ENCODE measurements at places on chromosomes 5 and 9.
A peak's percentile ranks its signal among the peaks of the same experiment; 100 is the strongest.

DNA sequence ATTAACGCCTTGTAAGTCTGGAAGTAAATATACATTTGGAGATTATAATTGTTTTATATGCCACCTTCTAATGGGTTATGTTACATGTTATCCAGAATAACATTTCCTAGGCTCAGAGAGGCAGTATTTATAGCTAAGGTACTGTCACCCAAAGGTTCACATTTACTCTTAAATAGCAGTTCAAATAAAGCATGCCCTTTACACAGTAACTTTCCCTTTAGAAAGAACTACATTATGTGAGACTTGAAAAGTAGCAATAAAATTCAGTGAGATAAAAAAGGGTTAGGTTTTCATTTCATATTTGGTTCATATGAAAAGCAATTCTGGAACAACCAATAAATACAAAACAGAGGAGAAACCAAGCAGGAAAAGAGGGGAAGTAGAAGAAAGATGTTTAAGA lies 35.1 kb downstream of the SKIC3 start:
- no peak for DNase-seq

GRCh38 chr5:14510156-14510734 lies 71.3 kb upstream of the OTULINL start:
- DNase-seq, result no peak

DNA sequence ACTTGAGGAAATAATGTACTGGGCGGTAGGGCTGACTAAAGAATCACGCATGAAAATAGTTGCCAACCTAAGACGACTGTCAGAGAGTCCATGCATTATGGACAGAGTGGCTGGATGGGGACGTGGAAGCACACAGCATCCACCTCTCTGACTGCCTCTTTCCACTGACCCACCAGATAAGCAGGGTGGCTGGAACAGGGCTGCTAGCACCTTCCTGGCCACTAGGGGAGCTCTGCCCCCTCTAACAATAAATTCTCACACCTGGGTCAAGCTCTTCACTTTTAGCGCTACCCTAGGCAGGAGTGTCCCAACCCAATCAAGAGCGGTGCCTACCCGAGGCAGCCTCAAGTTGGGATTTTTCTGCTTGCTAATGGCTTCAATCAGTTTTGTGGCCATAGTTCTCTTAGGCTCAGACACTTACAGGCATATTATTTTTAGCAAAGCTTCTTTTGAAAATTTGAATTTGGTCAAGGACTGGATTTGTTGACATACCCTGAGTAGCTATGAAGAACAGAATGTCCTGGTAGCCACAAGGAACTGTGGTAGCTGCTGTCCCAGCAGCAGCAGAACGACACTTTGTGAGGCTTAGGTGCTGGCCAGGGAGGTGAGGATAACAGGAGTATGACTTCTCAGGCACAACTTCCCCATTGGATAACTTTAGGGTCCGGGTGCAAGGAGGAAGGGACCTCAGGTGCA lies 6.9 kb upstream of the TPM2 start:
- DNase-seq, result peak; percentile 33

DNA sequence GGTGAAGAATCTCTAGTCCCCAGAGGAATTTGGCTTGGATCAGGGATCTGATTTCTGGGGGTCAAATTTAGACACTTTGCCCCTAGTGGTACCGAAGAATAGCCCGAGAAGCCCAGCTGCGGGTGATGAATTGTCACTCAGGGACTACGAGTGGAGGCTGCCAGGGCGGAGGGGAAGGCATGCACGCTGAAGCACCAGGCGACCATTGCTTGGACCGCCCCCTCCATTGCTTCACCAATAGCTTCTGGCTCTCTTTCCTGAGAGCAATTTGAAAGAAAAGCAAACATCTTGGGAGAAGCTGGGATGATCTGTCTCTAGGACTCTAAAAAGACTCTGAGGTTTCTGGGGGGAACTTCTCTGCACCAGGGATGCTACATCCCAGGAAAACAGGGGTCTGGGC lies 137.6 kb downstream of the CRB2 start:
- DNase-seq, result no peak

DNA sequence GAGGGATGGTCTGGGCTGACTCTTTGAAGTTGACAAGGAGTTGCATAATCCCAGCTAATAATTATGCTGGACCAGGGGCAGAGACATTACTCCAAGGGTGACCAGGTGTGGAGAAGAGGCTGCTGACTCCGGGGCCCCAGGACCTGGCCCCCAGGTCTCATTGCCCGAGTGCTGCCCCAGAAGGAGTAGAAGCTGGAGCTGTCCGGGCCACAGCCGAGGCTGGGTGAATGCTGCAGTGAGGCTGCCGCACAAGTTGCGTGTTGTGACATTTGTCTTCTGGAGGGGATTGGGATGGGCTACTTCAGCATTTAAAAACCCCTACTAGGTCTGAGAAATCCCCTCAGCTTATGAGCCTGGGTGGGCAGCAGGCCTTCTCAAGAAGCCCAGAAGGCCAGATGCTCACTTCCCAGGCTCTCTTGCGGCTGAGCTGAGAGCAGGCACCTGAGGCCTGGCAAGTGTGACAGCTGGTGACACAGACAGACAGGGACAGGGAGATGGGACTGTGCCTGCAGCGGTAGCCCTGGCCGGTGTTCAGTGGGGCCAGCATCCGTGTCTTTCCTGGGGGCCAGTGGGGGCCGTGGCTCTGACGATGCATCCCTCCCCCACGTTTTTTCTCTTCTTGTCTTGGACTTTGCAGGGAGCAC lies 122.8 kb downstream of the KCNIP1 start:
- DNase-seq, result no peak

DNA sequence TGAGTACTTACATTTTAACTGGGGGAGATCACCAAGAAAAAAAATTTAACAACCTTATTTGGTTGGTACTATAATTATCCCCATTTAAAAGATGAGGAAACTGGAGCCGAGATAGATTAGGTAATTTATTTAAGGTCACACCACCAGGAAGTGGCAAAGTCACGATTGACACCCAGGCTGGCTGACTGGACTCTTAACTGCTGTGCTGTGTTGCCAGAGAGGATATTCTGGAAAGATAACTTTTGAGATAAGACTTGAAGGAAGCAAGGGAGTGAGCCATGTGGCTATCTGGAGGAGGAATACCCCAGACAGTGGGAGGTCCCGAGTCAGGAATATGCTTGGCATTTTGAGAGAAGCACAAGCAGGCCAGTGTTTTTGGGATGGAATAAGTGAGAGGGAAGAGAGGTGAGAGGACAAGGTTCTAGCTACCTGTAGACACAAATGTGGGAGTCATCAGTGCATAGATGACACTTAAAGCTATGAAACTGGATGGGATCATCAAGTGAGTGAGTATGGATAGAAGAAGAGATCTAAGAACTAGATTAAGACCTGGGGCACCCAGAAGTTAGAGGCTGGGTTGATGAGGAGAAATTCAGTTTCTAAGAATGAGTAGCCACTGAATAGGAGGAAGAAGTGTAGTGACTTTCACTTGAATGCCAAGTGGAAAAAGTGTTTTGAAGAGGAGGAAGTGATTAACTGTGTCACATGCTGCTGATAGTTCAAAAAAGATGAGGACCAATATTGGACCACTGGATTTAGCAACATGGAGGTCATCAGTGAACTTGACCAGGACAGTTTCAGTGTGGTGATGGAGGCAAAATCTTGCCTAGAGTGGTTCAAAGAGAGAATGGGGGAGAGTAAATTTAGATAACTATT lies 25.6 kb downstream of the PDE8B start:
- DNase-seq, result no peak

DNA sequence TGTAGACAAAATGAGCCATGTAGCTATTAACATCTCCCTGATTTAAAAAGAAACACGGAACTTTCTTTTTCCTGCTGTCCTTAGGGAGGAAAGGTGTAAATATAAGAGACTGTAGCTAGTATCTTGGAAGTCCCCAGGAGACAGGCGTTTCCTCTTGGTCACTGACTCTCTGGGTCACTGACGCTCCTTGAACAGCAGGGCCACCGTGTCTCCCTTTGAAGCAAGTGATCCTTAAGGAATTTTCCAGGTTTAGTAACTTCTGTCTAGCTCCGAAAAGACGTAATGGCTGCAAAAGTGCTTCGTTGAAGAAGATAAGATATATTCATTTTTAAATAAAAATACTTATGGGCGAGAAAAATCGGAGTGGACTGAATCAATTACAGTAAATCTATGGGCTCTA lies 745 bp upstream of the CLTA start:
- no peak for DNase-seq

GRCh38 chr9:108759399-108759798 lies 96.4 kb downstream of the ACTL7B start:
- DNase-seq, result no peak

GRCh38 chr9:108339251-108339650 lies 516.5 kb downstream of the ACTL7B start:
- no peak for DNase-seq

- DNase-seq, result no peak
Observed at GRCh38 chr9:130746434-130747212, 53.0 kb downstream of the EXOSC2 start.

DNA sequence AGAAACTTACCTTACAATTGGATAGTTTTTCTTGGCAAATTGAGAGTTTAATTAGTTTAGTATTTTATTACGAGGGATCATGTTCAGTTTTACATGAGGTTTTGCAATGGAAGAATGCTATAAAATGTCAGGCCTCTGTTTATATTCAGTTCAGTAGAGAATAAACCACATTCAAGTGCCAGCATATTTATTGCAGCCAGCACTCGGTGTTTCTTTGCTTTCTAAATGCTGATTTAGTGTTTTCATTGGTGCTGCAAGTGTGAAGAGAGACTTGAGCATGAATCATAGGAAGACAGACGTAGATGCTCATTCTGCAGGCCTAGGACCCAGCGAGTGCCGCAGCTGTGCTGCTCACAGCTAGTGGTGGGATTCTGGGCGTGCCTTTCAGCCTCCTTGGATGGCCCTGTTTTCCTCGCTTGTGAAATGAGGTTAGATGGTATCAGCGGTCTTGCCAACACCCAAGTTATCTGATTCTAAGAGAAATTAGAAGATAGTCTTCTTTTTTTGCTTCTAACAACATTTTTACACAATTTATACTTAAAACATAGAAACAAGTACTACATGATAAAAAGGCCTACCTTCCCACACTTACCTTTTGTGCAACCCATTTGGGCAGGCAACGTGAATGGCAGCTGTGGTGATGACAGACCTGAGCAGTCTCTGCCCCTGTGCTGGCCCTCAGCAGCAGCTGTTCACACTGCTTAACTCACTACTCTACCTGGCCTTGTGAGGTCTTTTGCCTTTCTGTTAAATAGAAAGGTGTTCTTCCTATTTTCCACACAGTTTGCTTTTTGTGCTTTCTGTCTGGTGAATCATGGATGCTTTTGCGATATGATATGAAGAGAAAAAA lies 26.8 kb upstream of the TNFAIP8 start:
- DNase-seq, result no peak

- no peak for DNase-seq
Observed at GRCh38 chr9:72984226-72984947, 31.5 kb upstream of the ALDH1A1 start.

- no peak for DNase-seq
Observed at GRCh38 chr5:127602896-127603844, 45.7 kb upstream of the CTXN3 start.

DNA sequence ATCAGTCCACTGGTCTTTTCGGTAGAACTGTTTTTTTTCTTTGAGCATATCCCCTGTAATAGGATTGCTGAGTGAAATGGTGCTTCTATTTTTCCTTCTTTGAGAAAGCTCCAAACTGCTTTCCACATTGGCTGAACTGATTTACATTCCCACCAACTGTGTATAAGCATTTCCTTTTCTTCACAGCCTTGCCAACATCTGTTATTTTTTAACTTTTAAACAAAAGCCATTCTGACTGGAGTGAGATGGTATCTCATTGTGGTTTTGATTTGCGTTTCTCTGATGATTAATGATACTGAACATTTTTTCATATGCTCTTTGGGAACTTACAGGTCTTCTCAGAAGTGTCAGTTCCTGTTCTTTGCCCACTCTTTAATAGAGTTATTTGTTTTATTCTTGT lies 764.7 kb downstream of the MTRR start:
- no peak for DNase-seq

- no peak for DNase-seq
Observed at GRCh38 chr5:155129513-155129880, 115.9 kb downstream of the KIF4B start.

DNA sequence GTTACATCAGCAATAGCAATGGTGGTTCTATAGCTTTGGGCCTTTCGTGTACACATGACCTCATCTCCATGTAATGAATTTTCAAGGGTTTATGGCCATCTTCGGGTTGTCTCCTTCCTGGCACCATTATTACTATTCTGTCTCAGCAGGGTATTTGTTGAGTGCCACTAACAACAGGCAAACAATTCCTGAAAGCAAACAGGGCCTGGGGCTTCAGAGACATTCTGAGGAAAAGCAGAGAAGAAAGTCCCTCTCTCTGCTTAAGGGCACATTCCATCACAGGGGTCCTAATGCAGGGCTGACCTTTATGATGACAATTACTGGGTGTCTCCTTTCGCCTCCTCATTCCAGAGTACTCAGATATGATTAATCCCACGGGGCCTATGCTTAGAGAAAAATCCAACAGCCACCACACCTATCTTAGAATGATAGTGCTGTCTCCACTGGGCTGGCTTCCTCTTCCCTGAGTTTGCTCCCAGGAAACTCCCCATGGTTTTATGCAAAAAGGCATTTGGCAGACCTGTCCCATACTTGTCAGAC lies 540.2 kb upstream of the ZNF462 start:
- DNase-seq, result no peak

- no peak for DNase-seq
Observed at GRCh38 chr5:39341896-39342295, 22.4 kb downstream of the C9 start.

DNA sequence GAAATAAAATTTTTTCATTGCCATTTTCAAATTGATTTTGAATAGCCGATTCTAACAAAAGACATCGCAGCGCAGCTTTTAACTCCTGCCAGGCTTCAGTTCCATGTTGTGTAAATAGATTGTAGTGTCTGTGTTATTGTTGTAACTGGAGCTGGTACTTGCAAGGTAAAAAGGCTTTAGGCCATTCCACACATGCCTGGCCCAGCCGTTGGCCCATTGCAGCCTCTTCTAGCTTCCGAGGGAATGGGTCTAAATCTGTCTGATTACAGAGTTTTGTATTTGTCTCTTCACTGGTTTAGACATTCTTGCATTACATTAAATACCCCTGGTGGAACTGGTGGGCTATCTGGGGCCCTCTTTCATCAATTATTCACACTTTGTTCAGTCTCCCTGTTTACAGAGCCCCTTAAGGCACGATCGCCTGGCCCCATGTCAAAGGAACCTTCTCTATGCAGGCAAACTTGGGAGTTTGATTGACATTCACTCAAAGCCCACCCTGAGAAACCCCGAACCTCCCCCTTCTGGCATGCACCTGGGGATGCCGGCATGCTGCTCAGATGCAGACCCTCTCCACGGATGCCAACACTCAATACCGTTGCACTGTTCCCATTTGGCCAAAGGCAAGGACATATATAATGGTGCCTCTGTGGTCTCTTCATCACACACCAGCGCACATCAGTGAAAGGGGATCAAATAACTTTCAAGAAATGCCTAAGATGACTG lies 281.7 kb upstream of the IRX2 start:
- no peak for DNase-seq

GRCh38 chr5:75053304-75054133 lies 1.2 kb upstream of the GCNT4 start:
- DNase-seq, result no peak

- no peak for DNase-seq
Observed at GRCh38 chr9:72923077-72923476, 29.8 kb downstream of the ALDH1A1 start.

GRCh38 chr5:98510143-98510985 lies 263.1 kb upstream of the RGMB start:
- no peak for DNase-seq
